ENCODE measurements at places on chromosomes 1 and 21. TPM values are rescaled to one million over a fixed set of nuclear protein-coding genes. Genes with fewer than 3 reads are reported as not detected.

The ZMPSTE24 gene
- 56.5 TPM for polyA plus RNA-seq

The KCNJ10 gene
- polyA plus RNA-seq, result 24.7 TPM

The DNAJC28 gene
- polyA plus RNA-seq, result 7.2 TPM

The CYP4A22 gene
- 6.3 TPM for polyA plus RNA-seq

The STIL gene
- 7.7 TPM for polyA plus RNA-seq

The CAMSAP2 gene
- 33.9 TPM for polyA plus RNA-seq

The TDRD10 gene
- polyA plus RNA-seq, result 1.7 TPM

The TAS1R1 gene
- 0.09 TPM for polyA plus RNA-seq

The PGLYRP3 gene
- polyA plus RNA-seq, result not detected

DNA sequence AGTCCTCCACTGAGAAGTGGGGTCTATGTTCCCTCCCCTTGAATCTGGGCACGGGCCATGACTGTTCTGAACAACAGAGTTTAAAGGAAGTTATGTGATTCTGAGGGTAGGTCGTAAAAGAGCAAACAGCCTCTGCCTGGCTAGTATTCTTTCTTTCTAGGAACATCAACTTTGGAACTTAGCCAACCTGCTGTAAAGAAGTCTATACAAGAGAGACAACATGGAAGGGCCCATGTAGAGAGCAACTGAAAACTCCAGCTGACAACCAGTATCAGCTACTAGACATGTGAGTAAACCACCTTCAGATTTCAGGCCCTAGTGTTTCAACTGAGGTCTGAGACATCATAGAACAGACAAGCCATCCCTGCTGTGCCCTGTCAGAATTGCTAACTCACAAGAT is 7.5 kb downstream of the SELENOF start:
- DNase-seq, result no peak

GRCh38 chr21:21200939-21201615 is 202.9 kb downstream of the NCAM2 start:
- no peak for DNase-seq

GRCh38 chr1:10539411-10540043 is 64.8 kb downstream of the PEX14 start:
- DNase-seq, result no peak

DNA sequence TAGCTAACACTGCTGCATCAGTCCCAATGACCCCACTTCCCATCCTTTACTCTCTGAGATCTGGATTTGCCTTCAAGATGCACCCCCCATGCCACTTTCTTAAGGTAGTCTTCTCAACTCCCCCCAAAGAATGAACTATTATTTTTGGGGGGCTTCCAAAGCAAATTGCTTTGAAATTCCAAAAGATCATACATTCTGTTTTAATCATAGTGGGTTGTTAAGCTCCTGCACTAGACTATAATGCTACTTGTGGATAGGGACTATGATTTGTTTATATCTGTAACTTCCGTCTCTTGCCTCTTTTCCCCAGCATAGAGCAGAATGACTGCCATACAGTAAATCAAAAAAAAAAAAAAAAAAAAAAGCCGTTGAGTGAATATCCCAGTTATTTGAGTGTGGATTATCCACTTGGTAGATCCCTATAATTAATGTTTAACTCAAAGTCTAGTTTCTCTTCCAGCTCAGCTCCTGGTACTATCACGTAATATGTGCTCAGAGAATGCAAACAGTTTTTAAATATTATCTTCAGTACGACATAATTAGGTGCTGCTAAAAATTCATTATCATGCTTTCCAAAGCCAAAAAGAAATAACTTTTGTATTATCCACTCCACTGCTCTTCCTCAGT is 26.9 kb downstream of the KIRREL1 start:
- no peak for DNase-seq

DNA sequence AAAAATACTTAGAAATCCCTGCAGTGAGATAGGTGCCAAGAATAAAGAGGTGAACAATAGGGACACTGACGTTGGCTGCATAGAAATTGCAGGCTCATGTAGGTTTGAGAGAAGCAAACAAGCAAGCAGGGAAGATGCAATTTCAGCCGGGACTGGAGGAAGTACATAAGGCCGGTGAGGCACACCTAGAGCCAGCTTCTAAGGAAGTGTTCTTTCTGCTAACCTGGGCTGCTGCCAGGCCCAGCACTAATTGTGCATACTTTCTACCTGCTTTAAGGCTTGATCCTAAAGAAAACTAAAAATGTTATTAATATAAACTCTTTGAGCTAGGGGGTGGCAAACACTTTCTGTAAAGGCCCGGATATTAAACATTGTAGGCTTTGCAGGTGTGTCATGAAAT is 71.0 kb downstream of the LMO4 start:
- no peak for DNase-seq

DNA sequence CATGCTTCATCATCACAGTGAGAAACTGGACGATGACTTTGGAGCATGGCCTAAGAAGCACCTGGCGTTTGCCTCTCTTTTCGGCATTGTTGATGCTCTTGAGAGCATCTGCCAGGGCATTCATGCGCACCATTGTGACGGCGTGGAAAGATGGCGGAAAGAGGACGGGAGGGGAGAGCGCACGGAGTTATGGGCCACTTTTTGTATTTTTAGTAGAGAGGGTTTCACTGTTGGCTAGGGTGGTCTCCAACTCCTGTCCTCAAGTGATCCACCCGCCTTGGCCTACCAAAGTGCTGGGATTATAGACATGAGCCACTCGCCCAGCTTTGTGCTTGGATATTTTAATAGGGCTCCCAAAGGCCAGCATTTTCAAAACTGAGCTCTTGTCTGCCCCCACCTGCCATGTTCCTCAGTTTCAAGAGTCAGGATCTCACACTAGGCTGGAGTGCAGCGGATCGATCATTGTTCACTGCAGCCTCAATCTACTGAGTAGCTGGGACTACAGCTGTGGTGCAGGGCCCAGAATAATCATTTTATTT is 5.3 kb downstream of the RPS8 start:
- DNase-seq, result no peak

- DNase-seq, result no peak
These were observed 23.6 kb downstream of the ZNF670 start for GRCh38 chr1:247054992-247055415.

GRCh38 chr1:205577874-205578658 is 53.7 kb downstream of the ELK4 start:
- no peak for DNase-seq

DNA sequence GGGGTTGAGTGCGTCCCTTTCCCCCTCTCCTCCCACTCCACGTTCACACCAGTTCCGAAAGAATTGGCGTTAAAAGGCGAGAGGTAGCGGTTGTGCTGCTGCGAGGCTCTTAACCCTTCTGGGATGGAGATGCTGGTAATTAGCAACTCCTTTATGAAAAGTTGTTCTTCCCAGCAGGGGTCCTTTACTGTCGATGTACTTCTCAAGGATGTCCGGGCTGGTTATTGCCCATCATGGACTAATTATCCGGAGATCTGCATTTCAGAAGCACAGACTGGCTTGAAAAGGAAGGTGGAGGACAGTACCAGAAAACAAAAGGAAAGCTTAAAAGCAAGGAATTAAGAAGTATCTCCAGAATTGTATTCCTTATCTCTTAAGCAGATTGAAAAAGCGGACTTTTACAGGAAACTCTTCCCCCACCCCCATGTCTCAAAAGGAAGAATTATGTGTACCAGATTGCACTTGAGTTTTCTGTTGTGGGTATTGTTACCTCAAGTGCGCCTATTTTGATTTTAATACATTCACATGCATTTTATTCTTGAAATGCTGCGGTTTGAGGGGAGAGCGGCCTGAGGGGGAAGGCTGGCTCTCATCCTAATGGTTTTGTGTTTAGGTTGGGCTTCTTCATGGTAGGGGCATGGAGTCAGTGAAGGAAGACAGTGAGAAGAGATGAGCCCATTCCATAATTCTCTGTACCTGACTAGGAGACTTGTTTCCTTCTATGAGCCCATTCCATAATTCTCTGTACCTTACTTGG is 1.5 kb downstream of the AK4 start:
- no peak for DNase-seq

DNA sequence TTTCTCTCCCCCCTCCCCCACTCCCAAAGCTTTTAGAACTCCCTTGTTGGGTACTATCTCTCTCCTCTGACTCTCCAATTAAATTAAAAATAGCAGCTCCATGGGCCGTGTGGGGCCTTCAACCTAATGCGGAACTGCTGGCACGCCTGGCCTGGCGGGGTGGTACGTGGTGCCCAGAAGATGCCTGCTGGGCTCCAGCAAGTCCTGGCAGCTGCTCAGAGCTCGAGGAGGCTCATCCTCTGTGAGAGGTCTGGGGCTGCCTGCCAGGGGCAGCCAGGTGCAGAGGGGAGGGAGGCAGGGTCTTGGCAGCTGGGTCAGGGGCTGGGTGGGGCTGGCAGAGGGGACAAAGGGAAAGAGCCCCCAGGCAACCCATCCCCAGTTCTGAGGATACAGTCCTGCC is 74.4 kb downstream of the ACTL8 start:
- DNase-seq, result no peak

DNA sequence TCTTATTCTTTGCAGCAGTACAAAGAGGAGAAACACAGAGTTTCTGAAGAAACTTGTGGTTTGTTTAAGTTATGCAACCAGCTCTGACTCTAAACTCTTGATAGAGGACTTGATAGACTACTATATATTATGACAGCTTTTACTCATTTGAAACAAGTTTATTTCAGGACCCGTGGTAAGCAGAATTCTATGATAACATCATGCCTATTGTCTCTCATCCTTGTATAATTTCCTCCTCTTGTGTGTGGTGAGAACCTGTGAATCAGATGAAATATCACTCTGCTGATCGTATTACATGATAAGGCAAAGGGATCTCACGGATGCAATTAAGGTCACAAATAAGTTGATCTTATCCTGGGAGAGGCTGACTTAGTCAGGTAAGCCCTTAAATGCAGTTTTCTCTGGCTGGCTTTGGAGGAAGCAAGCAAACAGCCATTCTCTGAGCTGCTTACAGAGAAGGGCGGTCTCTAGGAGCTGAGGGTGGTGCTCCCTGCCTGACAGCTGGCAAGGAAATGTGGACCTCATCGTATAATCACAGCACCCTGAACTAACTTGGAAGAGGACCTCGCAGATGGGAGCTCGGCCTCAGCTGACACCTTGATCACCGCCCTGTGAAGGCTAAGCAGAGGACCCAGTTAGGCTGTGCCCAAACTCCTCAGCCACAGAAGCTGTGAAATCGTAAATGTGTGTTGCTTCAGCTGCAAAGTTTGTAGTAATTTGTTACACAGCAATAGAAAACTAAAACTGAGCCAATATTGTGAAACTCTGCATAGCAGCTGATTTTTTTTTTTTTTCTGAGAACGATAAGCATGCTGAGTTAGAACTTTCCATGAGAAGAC is 151.1 kb upstream of the DPT start:
- no peak for DNase-seq

- no peak for DNase-seq
These were observed 2.3 kb downstream of the NR5A2 start for GRCh38 chr1:200029822-200030152.

GRCh38 chr1:230587061-230587460 is 55.2 kb upstream of the COG2 start:
- no peak for DNase-seq

- DNase-seq, result no peak
These were observed 36.9 kb upstream of the CTBS start for GRCh38 chr1:84611091-84611490.

GRCh38 chr1:53572815-53573173 is 113.6 kb downstream of the DMRTB1 start:
- peak; percentile 21 for DNase-seq

DNA sequence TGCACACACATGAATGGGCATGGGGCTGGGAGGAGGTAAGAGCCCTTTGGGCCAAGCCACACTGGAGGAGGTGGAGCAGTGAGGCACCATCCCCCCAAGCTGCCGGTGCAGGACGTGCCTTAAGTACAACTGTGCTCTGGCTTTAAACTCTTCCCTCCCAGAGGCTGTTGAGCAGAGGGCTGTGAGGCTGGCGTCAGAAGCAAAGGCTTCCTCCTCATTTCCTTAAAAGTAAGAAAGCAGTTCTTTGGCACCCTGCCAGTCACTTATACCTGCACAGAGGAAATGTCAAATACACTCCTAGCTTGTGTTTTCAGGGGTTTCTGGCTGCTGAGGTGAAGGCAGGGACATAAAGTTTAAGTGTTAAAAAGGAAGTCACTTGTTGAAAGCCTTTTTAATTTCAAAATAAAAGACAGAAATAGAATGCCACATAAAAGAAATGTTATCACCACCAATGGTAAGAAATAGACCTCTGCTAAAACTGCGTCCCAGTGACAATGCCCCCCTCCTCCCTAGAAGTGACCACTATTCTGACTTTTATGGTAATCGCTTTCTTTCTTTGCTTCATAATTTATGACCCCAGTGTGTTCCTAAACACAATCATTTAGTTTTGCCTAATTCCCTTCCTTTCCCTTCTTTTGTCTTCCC is 33.0 kb downstream of the LAMC2 start:
- peak; percentile 69 for DNase-seq

- no peak for DNase-seq
These were observed 217.9 kb downstream of the CTH start for GRCh38 chr1:70628973-70629372.

- no peak for DNase-seq
These were observed 36.7 kb upstream of the PDC start for GRCh38 chr1:186497651-186498050.

DNA sequence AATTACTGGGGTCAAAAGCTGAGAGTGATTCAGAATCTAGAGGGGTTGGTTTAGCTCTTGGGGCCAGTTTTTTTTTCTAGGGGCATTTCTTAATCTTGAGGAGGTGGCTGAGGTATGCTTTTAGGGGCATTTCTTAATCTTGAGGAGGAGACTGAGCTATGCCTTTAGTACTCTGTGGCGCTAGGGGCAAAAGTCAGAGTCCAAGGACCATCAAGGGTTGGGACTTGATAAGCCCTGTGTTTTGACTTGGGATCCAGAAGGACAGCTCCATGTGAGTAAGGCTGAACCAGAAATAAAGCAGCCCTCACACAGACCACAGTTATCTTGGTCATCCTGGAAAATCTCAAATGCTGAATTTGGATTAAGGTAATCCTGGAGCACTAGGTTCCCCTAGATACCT is 3.9 kb upstream of the CNIH3 start:
- DNase-seq, result no peak

DNA sequence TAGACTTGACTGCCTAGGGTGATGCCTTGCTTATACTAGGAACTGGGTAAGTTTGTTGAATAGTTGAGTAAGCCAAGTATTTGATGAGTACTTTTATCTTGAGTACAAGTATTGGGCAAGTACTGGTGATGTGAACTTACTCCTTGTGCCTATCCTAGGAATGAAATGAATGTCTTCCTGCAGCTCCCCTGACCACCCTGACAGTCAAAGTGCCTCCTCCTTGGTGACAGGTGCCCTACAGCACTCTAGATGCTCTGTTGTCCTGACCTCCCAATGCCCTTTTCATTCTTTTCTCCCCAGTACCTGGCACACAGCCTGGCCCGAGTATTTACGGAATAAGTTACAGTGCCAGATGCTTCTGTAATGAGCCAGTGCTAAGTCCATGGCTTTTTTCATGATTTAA is 25.5 kb downstream of the PCSK9 start:
- DNase-seq, result no peak

DNA sequence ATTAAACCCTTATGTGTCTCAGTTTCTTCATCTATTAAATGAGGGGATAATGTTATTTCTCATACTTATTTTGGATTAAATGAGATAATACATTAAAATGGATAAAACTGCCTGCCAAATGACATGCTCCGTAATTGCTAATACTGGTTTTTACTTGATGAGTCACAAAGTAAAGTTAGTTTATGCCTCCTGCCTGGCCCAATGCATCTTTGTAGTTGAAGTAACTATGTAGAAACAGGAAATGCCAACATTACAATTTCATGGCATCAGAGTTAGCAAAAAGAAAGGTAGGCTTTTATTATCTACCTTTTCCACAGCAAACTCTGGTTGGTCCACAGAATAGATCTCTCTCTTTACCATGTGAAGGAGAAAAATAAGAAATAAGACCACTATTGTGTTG is 214.5 kb downstream of the TBX15 start:
- DNase-seq, result no peak

GRCh38 chr21:28509031-28509430 is 483.6 kb downstream of the LTN1 start:
- no peak for DNase-seq

- DNase-seq, result no peak
These were observed 848 bp downstream of the DNM3 start for GRCh38 chr1:171841931-171842761.
